ENCODE measurements at places on chromosomes 6 and 20.

DNA sequence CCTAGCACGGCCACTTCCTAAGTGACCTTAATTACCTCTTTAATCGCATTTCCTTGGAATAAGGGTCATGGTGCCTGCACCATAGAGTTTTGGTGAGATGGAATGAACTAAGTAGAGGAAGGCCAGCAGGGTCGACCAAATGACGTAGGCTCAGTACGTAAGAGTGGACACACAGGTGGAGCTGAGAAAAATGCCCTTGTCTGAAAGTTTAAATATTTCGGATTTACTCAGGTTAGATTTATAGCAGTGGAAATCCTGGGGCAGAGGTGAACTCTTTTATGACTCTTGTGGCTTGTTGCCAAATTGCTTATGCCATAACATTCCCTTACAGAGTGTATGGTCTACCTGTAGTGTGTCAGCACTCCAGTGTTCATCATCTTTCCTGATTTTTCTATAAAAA lies 23.6 kb upstream of the BTBD3 start:
- no peak for DNase-seq

DNA sequence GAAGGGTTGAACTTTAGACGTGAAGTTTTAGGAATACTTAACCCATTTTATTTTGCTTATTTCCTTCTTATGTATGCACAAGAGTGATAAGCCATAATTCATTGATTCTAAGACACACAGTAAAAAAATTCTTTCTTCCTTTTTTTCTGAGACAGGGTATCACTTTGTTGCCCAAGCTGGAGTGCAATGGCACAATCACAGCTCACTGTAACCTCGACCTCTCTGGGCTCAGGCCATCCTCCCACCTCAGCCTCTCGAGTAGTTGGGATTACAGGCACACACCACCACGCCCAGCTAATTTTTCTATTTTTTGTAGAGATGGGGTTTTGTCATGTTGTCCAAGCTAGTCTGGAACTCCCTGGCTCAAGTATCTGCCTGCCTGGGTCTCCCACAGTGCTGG lies 116.6 kb upstream of the RNF24 start:
- DNase-seq, result no peak

DNA sequence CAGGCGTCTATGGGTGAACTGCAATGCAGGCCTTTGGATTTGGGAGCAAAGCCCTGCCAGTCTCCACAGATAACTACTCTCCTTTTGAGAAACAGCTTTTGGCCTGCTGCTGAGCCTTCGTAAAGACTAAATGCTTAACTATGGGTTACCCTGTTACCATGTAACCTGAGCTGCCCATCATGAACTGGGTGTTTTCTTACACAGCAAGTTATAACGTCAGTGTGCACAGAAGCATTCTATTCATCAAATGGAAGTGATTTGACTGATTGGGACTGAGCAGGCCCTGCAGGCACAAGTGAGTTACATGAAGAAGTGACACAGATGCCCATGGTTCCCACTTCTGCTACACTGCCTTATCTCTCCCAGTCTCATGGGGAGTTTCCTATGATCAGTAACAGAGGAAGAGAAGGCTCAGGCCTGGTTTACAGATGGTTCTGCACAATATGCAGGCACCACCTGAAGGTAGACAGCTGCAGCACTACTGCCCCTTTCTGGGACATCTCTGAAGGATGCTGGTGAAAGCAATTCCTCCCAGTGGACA lies 319.1 kb downstream of the CD83 start:
- DNase-seq, result no peak

DNA sequence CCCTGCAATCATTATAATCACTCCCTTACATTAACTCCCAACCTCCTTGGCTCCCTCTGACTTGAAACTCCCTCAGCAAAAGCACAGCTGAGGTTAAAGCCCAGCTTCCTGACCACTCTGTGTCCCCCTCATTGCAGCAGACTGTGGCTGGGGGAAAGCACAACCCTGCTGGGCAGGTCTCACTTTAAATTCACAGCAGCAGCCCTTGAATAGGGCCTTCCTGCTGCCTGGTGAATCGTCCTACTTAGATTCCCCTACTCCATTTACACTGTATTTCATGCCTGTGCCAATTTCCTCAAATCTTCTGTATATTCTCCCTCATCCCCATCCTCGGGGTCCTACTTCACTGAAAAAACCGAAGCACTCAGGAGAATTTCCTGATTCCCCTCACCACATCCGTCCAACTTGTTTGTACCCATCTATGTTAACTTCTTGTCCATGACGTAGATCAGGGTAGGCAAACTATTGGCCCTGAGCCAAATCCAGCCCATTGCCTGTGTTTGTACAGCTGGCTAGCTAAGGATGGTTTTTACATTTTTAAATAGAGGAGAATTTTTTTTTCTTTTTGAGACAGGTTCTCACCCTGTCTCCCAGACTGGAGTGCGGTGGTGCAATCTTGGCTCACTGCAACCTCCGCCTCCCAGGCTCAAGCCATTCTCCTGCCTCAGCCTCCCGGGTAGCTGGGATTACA lies 31.5 kb upstream of the GCM1 start:
- no peak for DNase-seq

DNA sequence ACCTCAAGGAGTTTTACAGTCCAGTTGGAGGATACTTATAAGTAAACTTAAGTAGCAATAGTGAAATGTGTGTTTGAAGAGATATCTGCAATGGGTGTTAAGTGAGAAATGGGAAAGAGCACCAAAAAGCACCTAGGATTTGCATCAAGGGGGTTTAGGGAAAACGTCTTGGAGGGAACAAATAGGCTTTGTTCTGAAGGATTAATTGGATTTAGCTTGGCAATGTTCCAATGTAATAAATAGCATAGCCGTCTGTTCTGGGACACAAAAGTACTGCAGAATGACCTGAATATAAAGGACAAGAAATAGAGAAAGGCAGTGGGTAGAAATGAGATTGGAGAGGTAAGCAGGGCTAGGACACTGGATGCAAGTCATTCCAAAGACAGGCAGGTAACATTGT lies 2.8 kb upstream of the MYO6 start:
- DNase-seq, result no peak

- no peak for DNase-seq
Measured at GRCh38 chr20:13611611-13612125, 27.1 kb downstream of the TASP1 start.

Data from amniotic stem cell (primary cell).